ENCODE measurements at places on chromosomes 7 and 10.
A peak's percentile ranks its signal among the peaks of the same experiment; 100 is the strongest.

- DNase-seq = no peak
Measured at GRCh38 chr7:68038621-68039314, 1042.1 kb downstream of the TYW1 start.

DNA sequence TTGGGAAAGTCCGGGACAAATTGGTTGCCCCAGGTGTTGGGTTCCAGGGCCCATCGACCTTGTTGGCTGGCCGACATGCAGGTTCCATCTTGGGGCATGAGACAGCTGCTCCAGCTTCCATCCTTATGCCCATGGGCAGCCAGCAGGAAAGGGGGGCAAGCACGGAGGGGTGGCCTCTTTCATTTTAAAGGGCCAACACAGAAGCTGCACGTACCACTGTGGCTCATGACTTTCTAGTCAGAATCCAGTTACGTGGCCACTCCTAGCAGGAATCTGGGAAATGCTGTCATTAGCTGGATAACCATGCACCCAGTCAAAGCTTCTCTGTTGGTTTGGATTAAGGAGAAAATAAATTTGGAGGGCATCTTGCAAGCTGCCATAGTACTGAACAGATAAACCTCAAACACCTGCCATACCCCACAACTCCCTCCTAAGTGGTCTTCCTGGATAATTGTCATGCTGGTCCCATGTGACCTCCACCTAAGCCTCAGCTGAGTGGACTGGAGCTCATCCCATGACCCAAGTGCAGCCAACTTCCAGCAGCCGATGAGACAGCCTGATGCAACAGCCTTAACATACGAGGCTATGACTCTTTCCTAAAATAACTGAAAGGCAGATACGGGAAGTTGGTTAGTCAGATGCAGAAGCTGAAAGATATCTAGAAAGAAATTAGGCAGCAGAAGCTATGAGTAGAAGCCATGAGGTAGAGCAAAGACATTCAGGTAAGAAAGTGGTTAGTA, 21.4 kb upstream of the GSDME start:
- DNase-seq = no peak

- no peak for DNase-seq
Measured at GRCh38 chr7:35555934-35556333, 139.0 kb downstream of the HERPUD2 start.

DNA sequence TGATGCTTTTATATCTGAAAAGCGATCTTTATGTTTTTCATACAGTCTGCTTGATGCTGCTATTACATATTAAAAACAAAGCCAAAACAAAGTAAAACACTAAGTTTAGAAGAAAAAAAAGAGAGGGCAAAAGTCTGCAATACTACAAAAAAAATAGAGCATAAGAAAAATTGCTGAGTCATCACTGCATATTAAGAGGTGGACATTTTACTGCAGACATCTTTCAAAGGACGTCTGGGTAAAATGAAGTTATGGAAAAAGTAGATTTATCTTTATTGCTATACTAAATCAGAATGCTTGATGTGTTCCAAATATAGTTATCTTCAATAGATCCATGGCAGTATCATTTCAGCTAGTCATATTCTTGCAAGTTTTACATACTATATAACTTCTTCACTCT, 172.0 kb downstream of the MAGI2 start:
- no peak for DNase-seq

DNA sequence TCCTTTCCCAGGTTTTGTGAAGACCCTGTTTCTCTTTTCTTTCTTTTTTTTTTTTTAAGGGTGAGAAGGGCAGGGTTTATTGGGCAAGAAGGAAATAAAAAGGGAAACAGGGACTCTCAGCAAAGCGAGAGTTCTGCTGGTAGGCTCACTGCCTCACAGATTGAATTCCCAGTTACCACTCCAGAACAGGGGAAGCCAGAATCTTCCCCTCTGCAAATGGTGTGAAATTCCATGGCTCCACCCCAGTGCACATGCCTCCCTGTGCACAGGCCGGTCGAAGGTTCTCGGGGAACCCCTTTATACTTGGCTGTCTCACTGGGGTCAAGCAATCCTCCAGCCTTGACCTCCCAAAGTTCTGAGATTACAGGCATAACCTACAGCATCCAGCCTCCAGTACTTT, 10.5 kb upstream of the GUSB start:
- DNase-seq = no peak

GRCh38 chr7:45985902-45986301, 64.8 kb upstream of the IGFBP3 start:
- DNase-seq = no peak

GRCh38 chr10:78927257-78927995, 141.3 kb upstream of the ZMIZ1 start:
- DNase-seq = no peak

- no peak for DNase-seq
Measured at GRCh38 chr7:139709485-139709884, 68.3 kb downstream of the HIPK2 start.

GRCh38 chr7:82444220-82444909, 788 bp upstream of the CACNA2D1 start:
- peak; percentile 30 for DNase-seq

- DNase-seq = no peak
Measured at GRCh38 chr10:111967547-111967946, 216.0 kb downstream of the GPAM start.

Data from iPS-NIHi11 (cell line).